ENCODE measurements at places on chromosomes 11 and 22.

DNA sequence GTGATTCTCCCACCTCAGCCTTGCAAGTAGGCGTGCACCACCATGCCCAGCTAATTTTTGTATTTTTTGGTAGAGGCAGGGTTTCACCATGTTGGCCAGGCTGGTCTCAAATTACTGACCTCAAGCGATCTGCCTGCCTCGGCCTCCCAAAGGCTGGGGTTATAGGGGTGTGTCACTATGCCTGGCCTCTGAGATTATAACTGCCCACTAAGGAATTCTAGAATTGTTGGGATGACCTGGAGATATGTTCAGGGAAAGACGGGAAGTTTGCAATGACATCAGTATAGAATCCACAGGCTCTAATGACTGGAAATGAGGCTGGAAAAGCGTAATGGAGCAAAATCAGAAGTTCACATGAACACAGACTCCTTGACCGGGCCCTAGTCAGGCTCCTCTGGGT is 62.2 kb downstream of the CLMP start:
- DNase-seq, result no peak

- DNase-seq, result peak; percentile 49
Observed at GRCh38 chr11:6200975-6201374, 2.0 kb downstream of the OR52W1 start.

DNA sequence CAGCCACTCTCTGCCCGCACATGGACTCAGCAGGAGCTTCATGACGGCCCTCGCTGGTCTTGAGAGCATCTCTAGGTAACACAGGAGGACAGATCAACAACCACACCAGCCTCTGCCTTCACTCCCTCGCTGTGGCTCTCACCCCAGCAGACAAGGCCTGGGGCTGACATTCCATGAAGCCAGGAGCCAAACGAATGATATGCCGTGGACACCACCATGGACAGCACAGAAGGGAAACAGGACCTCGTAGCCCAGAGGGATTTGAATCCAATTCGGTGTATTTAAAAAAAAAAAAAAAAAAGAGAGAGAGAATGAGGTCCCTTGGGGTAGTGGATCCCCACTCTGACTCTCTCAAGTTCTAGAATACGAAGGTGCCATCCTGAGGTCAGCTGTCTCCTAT is 385.5 kb downstream of the SHANK2 start:
- DNase-seq, result no peak

GRCh38 chr11:15204711-15205110 is 90.0 kb downstream of the INSC start:
- DNase-seq, result no peak

GRCh38 chr11:43579171-43579918 is 101.2 kb upstream of the HSD17B12 start:
- peak; percentile 63 for DNase-seq

DNA sequence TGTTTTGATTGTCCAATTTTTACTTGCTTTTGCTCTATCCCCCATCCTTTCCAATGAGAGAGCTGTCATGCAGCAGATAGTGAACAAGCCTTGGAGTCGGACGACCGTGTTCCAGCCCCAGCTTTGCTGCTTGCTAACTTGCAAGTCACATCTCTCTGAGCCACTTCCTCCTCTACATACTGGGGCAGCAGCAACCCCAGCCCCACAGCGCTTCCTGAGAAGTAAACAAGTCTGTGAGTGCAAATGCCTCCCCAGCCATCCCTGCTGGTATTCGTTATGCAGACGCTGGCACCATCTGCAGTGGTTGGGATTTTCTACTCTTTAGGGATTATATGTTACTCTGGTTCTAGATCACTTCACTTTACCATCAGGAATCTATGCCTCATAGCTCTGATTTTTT is 35.0 kb downstream of the TPBGL start:
- peak; percentile 91 for DNase-seq

GRCh38 chr11:102926961-102927623 is 28.4 kb downstream of the MMP13 start:
- no peak for DNase-seq

GRCh38 chr11:124800226-124800929 is at the start of gene MSANTD2:
TSS of gene MSANTD2 (minus strand) at chr11:124800406. CDS start at chr11:124800380, 26 bp downstream.
- peak; percentile 96 for DNase-seq

DNA sequence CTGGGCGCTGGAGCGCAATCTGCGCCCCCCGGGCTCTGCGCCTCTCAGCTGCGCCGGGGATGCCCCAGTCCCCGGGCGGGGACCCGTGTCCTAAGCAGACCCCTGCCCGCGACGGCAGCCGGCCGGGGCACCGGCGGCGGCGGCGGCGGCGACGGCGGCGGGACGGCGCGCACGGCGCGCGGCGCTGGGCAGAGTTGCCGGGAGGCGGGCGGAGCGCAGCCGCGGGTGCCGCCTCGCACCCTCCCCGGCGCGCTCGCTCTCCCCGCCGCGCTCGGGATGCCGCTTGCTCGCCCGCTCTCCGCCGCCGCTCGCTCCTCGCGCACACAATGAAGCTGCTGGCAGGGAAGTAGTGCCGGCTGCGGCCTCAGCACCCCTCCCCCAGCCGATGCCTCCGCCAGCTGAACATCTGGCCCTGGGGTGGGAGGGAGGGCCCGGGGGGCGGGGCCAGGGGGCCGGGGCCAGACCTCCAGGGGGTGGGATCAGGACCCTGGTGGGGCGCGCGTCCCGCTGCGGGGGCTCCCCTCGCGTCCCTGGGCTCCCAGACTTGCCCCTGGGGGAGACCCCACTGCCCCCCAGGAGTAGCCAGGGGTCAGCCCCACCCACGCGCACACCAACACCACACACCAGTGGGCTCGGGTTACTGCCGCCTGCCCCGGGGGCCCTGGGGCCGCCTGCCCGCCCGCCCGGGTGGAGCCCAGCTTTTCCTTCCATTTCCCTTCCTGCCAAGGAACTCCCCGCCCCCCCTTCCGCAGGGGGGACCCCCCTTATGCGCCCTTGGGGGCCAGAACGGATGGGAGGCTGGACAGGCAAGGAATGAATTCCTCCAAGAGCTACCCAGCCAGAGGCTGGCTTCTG is at the start of gene RCOR2:
Gene RCOR2, minus strand, starts transcription at position 328 of the 855 bp plus-strand sequence. CDS start 708 bp downstream, outside the sequence.
- peak; percentile 88 for DNase-seq

DNA sequence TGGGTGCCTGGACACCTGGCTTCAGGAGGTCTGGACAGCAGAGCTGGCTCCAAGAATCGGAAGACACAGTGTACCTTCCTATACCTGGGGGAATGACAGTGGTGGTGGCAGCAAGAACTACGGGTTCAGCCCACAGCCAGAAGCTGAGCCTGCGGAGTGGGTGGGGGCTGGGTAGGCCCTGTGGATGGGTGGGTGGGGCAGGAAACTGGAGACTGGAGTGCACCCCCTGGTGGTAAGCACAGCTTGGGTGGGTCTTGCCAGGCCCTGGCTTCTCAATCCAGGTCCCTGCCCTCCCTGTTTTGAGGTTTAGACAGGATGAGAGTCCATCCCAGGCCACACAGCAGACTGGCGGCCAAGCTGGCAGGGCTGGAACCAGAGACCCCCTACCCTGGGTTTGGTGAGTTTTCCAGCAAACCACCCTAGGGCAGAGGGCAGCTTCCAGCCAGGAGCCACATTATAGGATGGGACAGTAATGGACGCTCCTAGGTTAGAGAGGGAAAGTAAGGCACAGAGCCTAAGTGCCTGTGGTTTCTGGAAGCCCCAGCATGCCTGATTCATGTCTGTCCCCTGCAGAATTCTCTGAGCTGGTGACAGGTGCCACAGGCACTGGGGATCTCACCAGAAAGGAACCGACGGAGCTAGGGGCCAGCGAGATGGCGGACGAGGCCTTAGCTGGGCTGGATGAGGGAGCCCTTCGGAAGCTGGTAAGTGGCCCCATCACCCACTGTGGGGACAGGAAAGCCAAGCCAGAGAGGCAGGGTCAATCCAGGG is 1.7 kb downstream of the SMTN start:
- DNase-seq, result peak; percentile 85

- no peak for DNase-seq
Observed at GRCh38 chr11:2647953-2648352, 51.8 kb downstream of the KCNQ1OT1 start.

DNA sequence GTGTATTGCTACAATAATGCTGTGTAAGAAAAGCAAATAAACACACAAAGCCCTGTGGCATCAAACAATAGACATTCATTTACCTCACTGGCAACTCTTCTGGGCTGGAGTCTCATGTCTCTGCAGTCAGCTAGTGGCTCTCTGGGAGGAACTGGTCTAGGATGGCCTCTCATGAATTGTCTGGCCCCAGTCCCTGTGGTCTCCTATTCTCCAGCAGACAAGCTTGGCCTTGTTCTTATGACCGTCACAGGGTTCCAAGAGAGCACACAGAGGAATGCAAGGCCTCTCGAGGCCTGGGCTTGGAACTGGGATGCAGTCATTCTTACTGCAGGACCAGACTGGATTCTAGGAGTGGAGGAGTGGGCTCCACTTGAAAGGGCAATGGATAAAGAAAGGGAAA is 141.2 kb upstream of the NTM start:
- no peak for DNase-seq

- no peak for DNase-seq
Observed at GRCh38 chr11:100827934-100828661, 141.0 kb downstream of the ARHGAP42 start.

- DNase-seq, result no peak
Observed at GRCh38 chr11:133911171-133911570, 45.6 kb downstream of the IGSF9B start.

GRCh38 chr11:121497176-121497998 is 44.6 kb upstream of the SORL1-AS1 start:
- no peak for DNase-seq

DNA sequence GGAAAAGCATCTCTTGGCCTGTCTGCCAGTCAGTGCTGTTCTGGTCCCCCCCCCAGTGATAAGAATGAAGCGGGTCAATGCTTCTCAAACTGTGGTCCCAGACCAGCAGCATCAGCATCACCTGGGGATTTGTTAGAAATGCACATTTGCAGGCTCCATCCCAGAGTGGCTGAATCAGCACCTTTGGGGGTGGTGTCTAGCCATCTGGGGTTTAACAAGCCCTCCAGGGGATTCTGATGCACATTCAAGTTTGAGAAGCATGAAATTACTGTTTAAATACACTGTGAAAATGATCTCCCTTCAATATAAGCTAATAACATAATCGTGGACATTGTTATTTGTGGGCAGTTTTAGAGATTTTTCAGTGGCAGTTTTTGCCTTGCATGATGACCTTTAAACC is 133.5 kb downstream of the MYO18B start:
- DNase-seq, result no peak

DNA sequence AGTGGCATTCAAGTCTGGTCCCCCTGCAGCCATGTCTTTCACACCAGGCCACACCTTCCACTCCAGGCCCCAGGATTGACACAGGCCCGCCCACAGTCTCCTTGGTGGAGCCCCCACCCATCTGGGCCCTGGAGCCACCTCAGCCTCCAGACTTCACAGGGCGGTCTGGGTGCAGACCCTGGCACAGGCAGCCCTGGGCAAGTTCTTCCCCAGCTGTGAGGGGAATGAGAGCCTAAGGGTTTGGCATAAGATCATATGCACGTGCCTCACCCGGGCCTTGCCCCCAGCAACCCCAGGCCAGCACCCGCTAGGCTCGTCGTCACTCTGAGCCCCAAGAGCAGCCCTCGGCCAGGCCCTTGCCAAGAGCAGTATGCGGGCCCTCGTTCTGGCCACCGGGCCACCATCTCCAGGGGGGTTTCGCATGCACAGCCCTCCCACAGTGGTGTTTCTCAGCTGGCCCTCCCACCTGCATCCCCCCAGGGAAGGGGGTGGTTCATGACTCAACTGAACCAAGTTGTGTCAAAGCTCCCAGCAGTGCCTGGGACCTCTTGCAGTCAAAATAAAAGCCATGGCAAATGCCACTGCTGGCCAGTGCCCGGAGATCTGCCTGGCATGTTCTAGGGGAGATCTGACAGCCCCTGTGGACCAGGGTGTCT is 70.4 kb upstream of the KCNQ1OT1 start:
- no peak for DNase-seq

- DNase-seq, result no peak
Observed at GRCh38 chr11:33667819-33668467, 32.7 kb downstream of the C11orf91 start.

GRCh38 chr22:37803639-37804351 is 3.9 kb upstream of the GCAT start:
- peak; percentile 61 for DNase-seq

DNA sequence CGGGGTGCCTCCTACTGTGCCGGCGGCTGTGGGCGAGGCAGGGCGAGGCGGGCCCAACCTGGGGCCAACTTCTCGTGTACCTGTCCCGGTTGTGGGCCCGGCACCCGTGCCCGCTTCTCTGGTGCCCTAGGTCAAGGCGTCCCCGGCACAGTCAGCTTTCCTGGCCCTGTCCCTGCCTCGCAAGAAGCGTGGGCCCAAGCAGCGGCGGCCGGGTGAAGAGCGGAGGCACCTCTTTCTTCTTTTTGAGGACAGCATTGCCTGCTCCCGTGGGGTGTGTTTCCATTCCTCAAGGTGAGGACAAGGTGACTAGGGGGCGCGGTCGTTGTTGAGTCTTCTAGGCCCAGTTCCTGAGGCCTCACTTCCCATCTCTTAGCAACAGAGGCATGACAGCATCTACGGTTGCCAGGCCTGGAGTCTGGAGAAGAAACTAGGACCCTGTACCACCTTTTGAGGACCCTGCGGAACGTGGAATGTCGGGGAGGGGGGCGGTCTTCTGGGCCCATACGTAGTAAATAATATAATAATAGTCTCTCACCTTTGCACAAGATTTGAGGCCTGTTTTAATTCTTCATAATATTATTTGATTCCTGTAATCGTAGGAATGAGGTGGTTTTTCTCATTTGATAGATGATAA is 418 bp downstream of the ACO2 start:
- DNase-seq, result no peak

GRCh38 chr22:28171115-28171514 is 252.1 kb upstream of the PITPNB start:
- no peak for DNase-seq

DNA sequence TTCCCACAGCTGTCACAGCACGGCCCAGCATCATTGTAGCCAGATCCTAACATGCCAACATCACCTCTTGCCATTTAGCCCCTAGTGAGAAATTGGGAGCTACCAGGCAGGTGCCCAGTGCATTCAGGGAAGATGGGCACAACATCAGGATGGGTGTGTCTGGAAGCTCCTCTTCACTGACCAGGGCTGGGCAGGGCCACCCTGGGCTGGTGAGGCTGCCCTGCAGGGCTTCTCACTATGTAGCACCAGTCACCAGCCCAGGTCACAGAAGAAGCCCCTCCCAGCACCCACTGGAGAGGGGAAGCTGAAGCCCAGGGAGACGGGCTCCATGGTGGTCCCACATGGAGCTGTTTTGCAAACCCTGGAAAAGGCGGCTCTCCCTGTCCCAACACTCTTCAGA is 13.9 kb downstream of the ZNF74 start:
- no peak for DNase-seq
